ENCODE measurements at places on chromosomes 11 and 22.

DNA sequence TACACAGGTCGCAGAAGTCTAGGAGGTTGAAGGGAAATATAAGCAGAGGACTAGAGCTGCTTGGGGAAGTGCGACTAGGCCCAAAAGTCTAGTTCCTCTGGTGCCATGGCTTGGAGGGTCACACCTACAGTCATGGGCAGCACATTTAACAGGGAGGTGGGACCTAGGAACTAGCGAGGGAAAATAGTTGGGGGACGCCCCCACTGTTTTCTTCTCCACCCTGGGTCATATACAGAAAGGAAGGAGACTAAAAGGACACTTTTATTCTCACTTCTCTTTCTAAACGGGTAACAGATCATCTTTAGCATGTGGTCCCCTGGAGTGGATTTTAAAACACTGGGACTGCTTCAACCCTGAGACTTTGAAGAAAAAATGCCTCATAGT, 16.6 kb downstream of the APIP start:
- DNase-seq: no peak

- no peak for DNase-seq
These were observed 205.2 kb upstream of the KIRREL3 start for GRCh38 chr11:127205688-127206217.

DNA sequence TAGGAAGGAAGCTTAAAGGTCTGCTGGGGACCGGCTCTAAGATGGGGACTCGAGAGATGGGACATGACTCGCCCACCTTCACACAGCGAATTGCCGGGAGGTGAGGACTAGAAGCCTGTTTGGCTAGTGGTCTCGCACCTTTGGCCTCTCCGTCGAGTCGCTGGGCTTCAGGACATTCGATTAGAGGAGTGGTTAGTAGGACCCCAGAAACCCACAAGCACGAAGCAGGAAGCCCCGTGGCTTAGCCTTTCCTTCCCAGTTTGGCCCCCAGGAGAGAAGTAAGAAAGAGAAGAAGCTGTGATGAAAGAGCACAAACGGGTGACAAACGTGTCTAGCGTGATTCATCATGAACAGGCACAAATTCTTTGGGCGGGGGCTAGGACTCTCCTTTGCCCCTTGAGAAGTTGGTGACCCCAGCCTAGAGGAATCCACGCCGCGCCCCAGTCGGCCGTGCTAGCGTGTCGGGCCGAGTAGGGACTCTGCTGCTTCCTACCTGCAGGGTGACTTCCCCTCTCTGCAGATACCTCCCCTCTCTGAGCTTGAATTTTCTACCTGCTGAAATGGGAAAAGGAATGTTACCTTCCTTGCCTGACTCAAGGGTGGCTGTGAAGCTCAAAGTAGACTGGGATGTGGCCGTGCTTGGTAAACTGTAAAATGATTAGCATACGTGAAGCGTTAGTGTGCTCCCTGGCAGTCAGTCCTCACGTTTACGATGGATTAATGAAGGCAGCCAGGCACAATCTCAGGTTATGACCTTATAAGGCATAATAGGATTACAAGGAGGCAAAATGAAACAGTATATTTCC, 1.1 kb upstream of the ADM start:
- DNase-seq: peak; percentile 58

DNA sequence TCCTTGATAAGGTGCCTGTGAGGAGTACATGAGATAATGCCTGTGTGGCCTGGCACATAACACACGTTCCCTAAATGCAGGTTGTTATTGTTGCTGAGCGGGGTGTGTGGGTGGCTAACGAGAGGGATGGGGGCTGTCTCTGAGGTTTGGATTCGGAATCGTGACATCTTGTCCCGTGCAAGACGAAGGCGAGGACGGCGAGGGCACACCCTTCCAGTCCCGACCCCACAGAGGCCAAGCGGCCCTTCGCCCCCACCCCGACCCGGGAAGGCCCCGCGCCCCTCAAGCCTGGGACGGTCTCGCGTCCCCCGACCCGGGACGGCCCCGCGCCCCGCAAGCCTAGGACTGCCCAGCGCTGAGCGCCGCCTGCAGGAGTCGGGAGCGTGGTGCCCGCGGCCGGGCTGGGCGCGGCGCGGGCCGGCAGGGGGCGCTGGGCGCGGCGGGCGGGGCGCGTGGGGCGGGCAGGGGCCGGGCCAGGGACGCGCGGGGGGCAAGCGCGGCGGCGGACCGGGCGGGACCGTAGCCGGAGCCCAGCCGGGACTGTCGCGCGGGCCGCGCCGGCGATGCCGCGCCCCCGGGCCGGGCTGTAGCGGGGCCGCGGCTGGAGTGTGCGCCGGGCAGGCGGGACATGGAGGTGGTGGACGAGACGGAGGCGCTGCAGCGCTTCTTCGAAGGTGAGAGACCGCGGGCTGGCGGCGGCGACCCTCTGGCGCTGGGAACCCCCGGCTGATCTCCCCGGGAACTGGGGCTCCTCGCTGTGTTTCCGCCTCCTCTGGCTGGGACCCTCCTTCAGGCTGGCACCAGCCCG, at the start of gene MYRF:
MYRF (plus strand) TSS at position 520 of the 808 bp plus-strand sequence; CDS start at position 629, 109 bp downstream.
- peak; percentile 82 for DNase-seq

- no peak for DNase-seq
These were observed 11.4 kb downstream of the EHF start for GRCh38 chr11:34632105-34632791.

GRCh38 chr22:47678048-47678447, 915.6 kb downstream of the TBC1D22A start:
- no peak for DNase-seq
